ENCODE measurements at places on chromosomes 2 and 18.

DNA sequence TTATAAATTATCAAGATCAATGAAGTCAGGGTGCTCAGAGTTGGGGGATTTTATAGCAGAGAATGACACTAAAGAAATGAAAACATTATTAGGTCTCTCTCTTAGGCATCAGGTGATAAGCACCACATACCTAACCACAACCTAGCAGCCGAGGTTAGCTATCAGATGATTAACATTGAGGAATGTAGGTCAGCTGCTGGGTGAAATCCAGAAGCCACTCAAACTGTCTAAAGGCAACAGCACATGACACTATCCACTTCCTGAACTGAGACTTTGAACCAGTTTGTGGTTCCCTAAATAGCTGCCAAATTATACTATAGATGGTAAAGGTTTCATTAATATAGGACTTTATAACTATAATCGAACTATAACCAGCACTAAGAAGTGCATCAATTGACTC lies 4.7 kb downstream of the EPG5 start:
- peak; percentile 43 for DNase-seq

GRCh38 chr2:61220768-61221167 lies 58.8 kb downstream of the C2orf74 start:
- no peak for DNase-seq

DNA sequence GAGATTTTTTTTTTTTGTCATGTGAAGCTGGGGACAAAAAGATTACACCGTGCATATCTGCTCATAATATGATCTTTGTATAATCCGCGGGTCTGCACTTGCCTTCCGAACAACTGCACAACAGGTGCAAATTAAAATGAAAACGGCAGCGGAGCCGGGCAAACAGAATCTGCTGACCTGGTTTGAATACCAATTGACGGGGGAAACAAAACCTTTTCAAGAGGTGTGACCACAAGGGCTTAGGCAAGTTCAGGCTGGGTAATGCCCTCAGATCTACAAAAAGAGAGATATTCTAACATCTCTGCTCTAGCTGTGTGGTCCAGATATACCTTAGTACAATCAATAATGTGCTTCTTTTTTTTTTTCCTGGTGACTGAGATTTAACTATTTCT lies 88.5 kb downstream of the ZEB2 start:
- DNase-seq: no peak

DNA sequence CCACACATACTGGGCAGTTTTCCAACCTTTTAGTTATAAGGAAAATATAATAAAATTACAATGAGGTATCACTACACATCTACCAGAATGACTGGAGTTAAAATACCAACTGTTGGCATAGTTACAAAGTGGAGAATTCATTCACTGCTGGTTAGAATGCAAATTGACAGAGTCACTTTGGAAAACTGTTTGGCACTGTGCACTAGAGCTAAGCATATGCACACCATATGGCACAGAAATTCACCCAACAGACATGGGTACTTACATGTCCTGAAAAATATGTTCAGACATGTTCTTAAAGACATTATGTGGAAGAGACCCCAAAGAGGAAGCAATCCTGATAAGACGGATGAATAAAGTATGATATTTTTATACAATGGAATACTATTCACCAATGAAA lies 686.1 kb upstream of the RAB6C start:
- DNase-seq: no peak

DNA sequence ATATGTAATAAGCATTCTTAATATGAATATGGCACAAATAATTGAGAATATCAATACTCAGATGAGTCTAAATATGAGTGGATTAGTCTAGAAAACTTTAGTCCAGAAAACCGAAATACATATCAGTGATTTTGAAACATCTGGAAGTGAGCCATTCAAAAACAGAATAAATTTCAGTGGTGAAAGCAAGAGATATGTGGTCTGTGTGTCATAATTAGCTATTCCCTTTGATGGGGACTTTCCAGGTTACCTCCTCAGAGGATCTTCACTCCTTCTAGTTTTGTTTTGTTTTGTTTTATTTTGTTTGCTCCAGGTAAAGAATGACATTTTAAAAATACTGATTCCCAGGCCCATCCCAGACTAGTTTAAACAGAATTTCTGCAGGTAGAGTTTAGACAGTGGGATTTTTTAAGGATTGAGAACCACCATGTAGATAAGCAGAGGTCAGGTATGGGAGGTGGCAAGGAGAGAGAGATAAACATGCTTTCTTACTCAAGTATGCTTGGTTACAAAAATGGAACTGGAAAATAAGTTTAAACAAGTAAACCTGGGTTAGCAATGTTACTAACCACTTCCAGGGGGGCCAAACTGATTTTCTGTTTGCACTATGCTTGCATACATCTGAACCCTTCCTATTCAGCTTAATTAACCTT lies 70.7 kb downstream of the NABP1 start:
- no peak for DNase-seq

DNA sequence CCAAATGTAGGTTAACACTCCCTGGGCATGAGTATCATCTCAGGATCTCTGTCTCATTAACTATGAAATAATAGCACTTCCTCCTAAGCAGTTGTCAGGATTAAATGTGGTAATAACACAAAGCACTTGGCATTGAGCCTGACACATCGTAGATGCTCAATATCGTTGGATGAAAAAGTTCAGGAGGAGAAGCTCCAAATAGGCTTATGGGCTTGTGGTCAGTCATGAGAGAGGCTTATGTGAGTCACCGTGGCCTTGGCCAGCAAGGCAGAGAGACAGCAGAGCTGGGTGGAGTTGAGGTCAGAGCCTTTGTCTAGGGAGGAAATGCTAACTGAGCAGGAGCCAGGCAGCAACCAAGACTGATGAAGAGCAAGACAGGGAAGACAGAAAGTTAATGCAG lies 68.3 kb upstream of the PPM1B start:
- no peak for DNase-seq

DNA sequence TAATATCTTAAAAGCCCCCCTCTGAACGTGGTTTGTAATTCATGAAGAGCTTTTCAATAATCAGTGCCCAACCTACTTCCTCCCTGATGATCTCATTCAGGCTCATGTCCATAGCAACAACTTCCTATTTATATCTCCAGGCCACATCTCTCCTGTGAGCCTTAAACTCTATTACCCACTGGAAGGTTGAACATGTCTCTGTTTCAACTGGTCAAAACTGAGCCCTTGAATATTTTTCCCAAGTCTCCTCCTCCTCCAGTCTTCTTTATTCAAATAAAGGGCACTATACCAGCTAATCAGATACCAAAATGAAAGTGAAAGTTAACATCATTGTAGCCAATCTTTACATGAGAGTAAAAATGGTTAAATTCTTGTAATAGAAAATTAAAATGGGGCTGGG lies 63.7 kb upstream of the ITGA4 start:
- peak; percentile 38 for DNase-seq

DNA sequence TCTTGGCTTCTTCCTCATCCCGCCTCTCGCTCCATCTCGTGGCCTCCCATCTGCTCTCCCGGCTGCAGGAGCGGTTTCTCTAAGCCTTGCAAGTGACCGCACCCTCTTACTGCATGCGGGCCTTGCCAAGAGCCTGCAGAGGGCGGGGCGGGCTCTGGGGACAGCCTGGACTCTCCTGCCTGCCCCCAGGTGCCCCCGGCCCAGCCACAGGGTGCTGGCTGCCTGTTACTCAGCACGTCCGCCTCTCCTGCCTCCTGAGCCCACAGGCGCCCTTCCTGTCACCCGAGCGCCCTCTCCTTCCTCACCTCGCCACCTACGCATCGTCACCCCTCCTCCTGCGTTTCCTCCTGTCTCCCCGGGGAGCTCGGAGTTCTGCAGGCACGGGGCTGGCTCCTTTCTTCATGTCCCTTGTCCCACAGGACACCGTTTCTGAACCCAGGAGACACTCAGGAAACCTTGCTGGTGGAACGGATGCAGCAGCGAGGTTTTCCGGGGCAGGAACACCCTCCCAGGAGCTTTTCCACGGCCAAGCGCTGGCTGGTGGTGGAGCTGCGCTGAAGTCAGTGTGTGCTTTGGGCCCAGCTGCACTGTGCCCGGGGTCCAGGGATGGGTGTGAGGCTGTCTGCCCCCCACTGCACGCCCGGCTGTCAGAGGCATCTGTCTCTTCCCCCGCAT lies 28.5 kb downstream of the HPCAL1 start:
- DNase-seq: peak; percentile 53

- DNase-seq: no peak
These were observed 9.9 kb downstream of the FARSB start for GRCh38 chr2:222646008-222646407.

- no peak for DNase-seq
These were observed 262.1 kb downstream of the EIPR1 start for GRCh38 chr2:3115301-3116042.

DNA sequence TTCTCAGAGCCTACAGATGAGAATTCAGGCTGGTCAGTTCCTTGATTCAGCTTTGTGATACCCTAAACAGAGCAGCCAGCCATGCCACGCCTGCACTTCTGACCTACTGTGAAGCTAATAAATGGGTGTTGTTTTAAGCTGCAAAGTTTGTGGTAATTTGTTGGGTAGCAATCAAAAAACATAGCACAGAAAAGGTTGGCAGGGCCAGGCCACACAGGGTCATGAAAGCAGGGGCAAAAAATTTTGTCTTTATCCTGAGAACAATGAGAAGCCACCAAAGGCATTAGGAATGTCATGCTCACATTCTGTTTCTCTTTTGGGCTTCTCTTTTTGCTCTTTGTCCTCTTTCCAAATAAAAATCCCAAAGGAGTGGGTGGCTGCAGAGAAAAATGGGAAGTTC lies 385.9 kb downstream of the TXNL1 start:
- no peak for DNase-seq

DNA sequence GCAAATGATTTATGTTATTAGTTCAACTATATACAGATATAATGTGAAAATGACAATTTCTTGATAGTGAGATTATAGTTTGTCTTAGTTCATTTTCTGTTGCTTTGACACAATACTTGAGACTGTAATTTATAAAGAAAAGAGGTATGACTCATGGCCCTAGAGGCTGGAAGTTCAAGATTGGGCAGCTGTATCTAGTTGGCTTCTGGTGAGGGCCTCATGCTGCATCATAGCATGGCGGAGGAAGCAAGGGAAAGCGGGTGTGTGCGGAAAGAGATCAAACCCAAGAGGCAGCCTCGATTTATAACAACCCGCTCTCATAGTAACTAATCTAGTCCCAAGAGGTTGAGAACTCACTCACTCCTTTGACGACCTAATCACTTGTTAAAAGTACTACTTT lies 11.4 kb downstream of the PLEKHA3 start:
- DNase-seq: no peak

- DNase-seq: no peak
These were observed 96.9 kb upstream of the MGAT4A start for GRCh38 chr2:98827625-98828368.

DNA sequence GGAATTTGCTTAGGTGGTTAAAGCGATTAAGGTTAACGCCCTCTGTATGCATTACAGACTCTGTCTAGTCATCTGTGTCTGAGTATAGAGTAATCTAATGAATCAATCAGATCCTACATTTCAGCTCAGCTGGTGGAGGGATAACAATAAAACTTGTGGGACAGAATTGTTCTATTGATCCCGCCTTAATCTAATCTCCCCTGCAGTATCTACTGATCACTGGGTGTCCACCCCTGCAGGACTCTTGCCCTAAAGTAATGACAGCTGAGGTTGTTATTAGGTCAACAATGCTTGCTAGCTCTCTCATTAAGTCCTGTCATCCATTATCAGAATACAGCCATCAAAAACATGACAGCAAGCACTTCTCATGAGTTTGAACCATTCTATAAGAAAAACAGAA lies 462.6 kb upstream of the TMEFF2 start:
- DNase-seq: no peak

DNA sequence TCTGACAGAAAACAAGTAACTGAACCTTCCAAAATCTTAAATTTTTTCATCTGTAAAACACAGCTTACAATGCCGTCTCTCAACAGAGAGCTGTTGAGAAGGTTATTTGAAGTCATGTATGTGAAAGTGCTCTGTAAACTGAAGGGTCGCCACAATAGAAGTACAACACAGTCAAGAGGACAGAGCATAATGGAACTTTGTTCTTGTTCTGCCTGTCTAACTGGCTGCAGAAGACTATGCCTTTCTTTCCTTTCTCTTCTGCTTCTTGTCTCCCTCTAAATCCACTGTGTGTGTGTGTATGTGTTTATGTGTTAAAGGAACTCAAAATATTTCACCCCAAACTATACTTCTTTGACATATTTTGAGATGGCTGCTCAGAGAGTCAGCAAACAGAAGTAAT lies 365.8 kb upstream of the RND3 start:
- DNase-seq: no peak

DNA sequence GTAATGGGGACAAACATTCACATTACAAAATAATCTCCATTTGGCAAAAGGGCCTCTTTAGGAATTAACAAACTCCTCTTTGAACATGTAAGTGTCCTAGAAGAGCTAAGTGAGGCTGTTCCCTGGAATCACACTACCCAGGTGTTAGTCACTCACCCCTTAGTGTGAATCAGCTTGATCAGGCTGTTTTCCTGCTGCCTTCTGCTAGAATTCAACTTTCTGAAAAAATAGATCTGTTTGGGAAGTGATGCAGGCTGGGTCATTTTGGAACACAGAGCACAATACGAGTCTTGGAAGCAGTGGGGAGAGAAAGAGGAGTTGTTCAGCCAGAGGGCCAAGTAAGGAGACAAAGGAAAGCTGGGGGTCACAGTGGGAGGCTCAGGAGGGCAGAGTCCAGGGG lies 40.0 kb downstream of the TTC32 start:
- DNase-seq: no peak

DNA sequence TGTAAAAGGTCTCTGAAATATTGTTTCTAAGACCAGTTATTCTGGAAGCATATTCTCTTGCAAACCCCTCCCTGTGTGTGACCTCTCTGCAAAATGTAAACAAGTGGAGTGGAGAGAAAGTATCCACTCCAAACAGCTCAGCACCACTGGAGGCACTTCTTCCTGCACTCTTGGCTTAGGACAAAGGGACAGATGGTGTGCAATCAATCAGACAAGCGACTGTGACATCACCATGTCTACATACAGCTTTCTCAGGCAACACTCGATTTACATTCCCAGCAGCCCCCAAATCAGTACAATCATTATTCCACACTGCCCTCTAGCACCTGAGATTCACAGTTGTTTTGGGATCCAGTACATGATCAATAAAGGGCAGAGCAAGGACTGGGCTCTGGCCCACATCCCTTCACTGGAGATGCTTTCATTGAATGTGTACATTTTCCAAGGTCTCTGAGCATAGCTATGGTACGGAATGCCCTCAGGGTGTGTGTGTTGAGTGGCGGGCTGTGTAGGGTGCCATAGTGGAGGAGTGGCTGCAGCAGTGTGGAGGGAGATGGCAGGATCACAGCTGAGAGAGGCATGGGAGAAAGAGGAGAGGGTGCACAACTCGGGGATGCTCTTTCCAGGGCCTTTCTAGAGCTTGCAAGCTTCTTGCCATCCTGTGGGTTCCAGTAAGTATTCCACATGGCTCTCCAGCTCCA lies 311.8 kb upstream of the ST6GAL2 start:
- DNase-seq: no peak

- DNase-seq: no peak
These were observed 352.8 kb upstream of the KCNH7 start for GRCh38 chr2:163191372-163191771.

Measured in DND-41 (cell line).